Glomerular endothelial cell (primary cell): ENCODE measurements at places on chromosomes 6 and 20. TPM values are rescaled to one million over a fixed set of nuclear protein-coding genes. Genes with fewer than 3 reads are reported as not detected.

Gene CLDN20
- not detected in 2 replicates for total RNA-seq

Gene CAGE1
- not detected in 2 replicates for total RNA-seq

Gene SLC52A3
- not detected in 2 replicates for total RNA-seq

Gene EPHA7
- total RNA-seq: 0.35 and 0.53 TPM in 2 replicates

Gene MOXD1
- 5.5 and 7.5 TPM in 2 replicates for total RNA-seq

Gene TMC2
- not detected in 2 replicates for total RNA-seq

Gene SPDEF
- total RNA-seq: not detected in 2 replicates

Gene RNF144B
- 30.3 and 33.4 TPM in 2 replicates for total RNA-seq

Gene PIGT
- 91.1 and 130 TPM in 2 replicates for total RNA-seq

Gene SLC17A1
- total RNA-seq: not detected in 2 replicates

Gene CDSN
- total RNA-seq: not detected in 2 replicates

Gene BAG2
- 3.7 and 4.0 TPM in 2 replicates for total RNA-seq
